ENCODE measurements at places on chromosomes 13 and 19.
A peak's percentile ranks its signal among the peaks of the same experiment; 100 is the strongest.

DNA sequence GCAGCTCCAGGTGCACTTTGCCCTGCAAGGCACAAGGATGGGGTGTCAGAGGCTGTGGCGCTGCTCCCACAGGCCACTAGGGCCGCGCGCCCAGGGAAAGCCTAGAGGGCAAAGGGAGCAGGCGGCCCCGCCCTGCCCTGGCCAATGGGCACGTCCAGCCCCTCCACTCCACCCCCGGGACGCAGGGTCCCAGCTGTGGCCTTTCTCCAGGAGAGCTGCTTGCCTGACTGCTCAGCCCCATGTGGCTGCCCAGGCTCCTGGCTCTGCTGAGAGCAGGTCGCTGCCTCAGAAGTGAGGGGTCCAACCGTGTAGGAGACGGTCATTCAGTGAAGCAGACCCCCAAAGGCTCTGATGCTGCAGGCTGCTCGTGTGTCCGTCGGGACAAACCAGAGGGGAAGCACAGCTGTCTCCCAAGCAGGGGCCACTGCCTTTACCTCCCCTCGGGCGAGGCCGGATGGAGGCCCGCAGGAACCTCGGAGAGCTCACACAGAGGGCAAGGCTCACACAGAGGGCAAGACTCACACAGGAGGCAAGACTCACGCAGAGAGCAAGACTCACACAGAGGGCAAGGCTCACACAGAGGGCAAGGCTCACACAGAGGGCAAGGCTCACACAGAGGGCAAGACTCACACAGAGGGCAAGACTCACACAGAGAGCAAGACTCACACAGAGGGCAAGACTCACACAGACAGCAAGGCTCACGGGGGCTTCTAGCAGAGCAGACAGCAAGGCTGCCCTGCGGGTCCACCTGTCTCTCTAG, 56.2 kb upstream of the C13orf46 start:
- DNase-seq = no peak

- DNase-seq = no peak
Observed at GRCh38 chr13:80259159-80259558, 81.8 kb downstream of the SPRY2 start.

DNA sequence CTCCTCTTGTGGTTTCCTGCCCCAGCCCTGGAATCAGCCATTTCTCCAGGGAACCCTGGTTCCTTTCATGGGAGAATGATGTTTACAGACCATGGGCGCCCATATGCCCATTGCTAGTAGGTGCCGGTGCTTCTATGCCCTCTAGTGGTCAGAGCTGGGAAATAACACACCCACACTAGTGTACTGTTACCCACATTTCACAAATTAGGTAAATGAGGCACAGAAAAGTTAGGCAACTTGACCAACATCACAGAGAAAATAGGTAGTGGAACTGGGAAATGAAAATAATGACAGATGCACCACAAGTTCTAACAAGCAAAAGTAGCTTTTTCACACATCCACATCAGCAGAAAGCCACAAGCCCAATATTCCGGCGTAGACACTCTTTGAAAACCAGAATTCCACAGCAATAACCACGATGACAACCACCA, 1.3 kb upstream of the CEACAM3 start:
- no peak for DNase-seq

GRCh38 chr13:26878438-26878837, 117.9 kb upstream of the GPR12 start:
- no peak for DNase-seq

DNA sequence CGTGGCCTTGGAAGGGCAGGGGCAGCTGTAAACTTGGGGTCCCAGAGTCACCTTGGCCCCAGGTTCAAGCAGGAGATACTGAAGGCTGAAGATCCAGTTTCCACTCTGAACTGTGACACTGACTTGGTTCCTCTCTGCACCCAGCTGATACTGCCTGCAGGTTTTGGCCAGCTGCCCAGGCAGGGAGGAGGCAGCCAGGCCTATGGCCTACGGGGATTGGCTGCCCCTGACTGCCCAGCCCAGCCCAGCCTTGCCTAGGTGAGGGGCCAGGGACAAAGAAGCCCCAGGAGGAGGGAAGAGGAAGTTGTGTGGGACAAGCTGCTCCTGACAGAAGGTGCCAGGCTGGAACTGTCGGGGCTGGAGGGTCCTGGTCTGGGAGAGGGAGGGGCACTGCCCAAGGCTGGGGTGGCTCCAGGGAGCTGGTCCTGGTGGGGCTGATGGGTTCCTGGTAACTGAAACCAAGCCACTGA, 51.7 kb upstream of the CYP4F8 start:
- DNase-seq = no peak

- no peak for DNase-seq
Observed at GRCh38 chr13:55783841-55784240, 1356.9 kb upstream of the PRR20A start.

- DNase-seq = peak; percentile 37
Observed at GRCh38 chr19:7975037-7975436, 30.4 kb downstream of the ELAVL1 start.

DNA sequence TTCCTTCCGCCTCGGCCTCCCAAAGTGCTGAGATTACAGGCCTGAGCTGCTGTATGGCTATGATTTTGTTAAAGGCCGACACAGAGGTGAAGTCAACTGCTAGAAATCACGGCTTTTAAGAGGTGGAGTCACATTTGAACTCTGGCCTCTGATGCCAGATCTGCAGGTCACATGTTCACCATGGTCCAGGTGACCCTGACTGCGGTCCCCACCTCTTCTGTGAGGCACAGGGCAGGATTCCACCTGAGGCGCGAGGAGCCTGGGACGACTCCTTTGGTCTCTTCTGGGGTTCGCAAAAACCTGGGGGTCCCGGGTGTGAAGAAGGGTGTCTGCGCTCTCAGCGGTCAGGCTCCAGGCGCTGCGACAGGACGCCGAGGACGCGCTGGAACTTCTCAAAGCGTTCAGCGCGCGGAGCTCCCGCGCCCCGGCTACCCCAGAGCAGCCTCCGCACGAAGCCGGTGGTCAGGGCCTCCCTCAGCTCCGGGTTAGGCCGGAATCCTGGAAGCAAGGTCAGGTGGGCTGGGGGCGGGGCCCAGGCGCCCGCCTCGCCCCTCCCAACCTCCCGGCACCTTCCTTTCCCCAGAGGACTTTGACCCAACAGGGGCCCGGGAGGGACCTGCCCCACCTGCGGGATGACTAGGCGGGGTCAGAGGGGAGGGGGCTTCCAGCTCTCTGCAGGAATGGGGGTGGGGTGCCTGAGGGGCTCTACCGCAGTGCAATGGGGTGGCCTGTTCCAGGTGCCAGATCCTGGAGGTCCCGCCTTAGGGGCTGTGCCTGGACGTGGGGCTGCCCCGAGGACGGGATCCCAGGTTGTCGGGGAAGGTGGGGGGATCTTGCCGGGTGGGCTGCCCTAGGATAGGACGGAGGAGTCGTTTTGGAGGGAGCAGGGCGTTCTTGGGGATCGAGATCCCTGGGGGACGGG, 13.0 kb downstream of the TRIP10 start:
- DNase-seq = no peak

GRCh38 chr13:93244141-93244917, 17.7 kb downstream of the GPC6 start:
- no peak for DNase-seq

- no peak for DNase-seq
Observed at GRCh38 chr13:41962994-41963393, 2.1 kb upstream of the VWA8 start.

- DNase-seq = no peak
Observed at GRCh38 chr19:28330831-28331230, 882.1 kb downstream of the UQCRFS1 start.

DNA sequence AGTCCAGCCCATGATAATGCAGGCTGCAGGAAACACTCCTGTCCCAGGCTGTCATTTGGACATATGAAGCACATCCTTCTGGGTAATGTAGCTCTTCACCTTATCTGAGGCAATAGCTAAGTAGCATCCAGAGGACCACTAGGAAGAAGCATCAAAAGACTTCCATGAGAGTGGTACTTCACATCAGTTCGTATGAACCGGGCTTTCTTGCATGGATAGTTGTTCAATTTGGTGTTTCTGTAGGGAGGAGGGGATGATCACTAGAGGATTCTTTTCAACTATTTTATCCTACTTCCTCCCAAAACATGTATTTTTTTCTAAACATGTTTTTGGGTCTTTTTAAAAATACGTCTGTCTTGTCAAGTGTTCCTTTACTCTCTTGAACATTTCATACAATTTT, 12.9 kb downstream of the ZNF302 start:
- DNase-seq = no peak
